Activated CD4-positive, alpha-beta T cell treated with anti-CD3 and anti-CD28 coated beads, Interleukin-10, Interleukin-2, amounts not matched to agents 100 ng/mL and 50 ng/mL, durations not matched to agents 16 hours and 8 hours (primary cell): ENCODE measurements at places on chromosomes 5 and 9.
A peak's percentile ranks its signal among the peaks of the same experiment; 100 is the strongest.

GRCh38 chr5:39093352-39093751 is 19.2 kb upstream of the RICTOR start:
- no peak for DNase-seq

DNA sequence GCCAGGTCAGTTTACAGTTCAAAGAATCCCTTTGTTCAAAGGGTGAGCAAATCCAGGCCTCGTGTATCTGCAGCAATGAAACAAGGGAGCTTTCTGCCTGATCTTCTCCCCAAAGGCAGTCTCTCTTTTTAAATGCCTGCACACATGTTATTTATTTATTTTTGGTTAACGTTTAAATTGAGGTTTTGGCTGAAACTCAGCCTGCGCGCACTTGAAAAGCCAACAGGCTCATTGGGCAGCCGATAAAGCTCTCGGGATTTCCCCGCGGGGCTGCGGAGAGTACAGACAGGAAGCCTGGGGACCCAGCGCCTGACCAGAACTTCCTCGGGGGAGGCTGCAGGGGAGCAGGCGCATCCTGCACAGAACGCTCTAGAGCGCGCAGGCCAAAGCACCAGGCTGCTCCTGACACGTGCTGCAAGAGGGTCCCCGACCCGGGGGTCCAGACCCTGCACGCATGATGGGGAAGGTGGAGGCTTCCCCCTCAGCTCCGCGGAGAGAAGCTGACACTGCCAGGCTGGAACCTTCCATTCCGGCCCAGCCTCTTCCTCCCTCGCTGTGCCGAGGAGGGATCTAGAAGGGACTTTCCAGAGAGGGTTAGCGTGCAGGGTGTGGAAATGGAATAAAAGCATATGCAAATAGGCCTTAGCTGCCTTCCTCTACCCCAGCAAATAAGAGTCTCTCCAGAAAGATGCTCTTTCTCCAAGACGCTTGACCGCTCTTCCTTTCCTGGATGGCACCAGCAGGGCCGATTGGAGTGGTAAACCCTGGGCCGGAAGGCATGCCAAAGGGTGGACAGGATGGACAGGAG is 46.1 kb downstream of the PTTG1 start:
- DNase-seq: peak; percentile 97

GRCh38 chr5:14726066-14726838 is 61.7 kb downstream of the OTULIN start:
- no peak for DNase-seq

DNA sequence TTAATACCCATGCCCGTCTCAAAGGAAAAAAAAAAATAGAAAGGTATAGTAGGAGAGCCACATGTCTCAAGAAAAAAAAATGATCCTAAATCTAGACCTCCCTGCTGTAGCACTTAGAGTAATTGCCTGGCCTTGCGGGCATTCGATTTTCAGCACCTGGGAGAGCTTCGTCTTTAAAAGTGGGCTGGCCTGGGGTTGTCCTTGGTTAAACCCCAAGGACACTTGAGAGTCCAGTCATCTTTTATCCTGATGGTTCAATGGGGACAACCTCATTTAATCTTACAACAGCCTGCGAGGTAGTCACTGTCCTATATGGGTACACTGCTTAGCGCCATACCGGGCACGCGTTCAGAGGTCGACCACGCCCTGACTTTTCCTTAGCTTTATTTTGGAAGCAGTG is 60.1 kb downstream of the MAT2B start:
- no peak for DNase-seq

GRCh38 chr5:142110046-142110531 is 1.5 kb downstream of the NDFIP1 start:
- DNase-seq: peak; percentile 78

- DNase-seq: peak; percentile 42
Measured at GRCh38 chr5:142881076-142881783, 111.1 kb downstream of the ARHGAP26 start.

GRCh38 chr9:113151696-113152630 is 1.2 kb downstream of the SLC31A2 start:
- no peak for DNase-seq

GRCh38 chr9:114590328-114590727 is 2.8 kb downstream of the ATP6V1G1 start:
- no peak for DNase-seq

GRCh38 chr9:109172935-109173334 is 5.9 kb upstream of the FRRS1L start:
- DNase-seq: no peak

DNA sequence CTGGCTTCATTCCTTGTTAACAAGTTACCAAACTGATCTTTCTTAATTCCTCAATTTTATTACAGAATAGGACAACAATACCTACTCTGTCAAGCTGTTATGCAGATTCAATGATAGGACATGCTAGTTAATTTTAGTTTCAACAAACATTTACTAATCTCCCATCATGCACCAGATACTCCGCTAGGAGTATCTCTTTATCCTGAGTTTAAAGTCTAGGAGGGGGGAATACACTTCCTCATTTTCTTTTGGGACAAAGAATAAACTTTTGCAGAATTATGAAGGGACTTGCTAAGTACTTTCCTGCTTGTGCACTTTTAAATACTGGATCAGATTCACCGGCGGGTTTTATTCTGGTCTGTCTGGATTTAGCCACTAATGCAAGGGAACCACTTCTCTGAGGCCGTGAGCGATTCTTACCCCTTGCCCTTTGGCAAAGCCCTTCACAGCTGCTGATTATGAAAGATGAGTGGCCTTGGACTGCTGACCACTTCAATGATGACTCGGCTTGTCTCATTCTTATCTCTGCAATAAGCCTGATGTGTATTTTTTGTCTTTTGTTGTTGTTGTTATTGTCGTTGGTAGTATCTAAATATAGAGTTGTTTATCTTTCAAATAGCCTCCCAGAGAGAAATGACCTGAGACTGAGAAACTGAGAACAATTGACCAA is 73.9 kb downstream of the RMI1 start:
- no peak for DNase-seq

- no peak for DNase-seq
Measured at GRCh38 chr9:97978371-97979130, 4.6 kb upstream of the ANP32B start.
